NCI-H1417 treated with DMSO at 0.1 percent for 48 hours (cell line): ENCODE measurements at places on chromosomes 6 and 20.

DNA sequence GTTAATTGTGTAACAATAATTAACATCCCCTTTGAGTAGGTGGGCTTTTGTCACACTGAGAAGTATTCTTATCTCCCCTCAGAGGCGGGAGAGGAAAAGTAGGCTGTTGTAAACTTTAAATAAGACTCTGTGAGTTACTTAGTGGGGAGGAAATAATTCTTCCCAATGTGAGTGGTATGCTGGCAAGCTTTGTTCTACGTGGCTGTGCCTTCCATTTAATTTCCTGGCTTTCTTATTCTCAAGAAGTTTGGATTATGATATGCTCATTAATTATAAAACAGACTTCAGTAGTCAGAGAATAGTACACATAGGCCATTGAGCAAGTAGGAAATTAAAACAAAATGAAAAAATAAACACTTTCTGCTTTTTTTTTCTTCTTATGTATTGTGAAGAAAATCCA, 19.1 kb downstream of the ADGRB3 start:
- DNase-seq, result no peak

DNA sequence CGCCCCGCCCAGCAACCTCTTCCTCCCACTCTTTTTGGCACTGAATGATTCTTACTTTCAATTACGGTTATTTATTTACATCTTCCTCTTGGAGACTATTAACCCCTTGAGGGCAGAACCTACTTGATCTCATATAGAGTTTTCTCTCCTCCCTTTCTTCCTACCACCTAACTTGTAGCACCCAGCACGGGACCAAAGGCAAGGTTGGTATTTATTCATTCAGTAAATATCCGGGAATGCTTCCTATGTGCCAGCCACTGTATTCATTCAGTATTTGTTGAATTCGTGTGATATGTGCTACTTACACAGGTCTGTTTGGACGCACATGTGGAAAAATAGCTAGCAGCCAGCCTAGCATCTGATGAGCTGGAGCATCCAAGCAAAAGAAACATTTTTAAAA, 1.3 kb upstream of the CNKSR3 start:
- DNase-seq, result no peak

DNA sequence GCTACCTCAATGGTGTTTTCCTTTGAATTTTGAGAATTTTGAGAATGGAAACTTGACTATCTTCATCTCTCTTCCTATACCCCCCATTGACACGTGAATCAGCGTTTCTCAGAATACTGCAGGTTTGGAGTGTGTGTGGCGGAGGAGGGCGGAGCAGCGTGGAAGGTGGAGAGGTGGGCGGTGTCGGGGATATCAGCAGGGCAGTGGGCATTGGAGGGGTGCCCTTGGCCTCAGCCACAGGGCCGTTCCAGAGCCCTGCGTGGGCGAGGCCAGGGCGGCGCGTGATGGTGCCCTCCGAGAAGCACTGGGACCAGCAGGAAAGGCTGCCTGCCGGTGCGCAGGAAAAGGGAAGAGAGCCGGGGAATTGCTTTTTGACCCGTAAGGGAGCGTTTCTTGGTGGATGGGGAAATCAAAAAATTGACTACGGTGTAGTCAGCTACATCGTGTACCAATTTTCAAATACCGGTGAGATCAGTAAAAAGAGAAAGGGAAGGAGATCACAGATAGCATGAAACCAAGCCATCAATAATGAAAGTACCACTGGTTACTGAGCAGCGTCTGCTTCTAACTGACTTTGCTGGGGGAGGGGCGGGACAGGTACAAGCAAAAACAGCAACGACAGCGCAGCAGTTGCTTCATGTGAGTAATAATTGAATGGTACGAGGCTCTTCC, 82.7 kb upstream of the DUSP22 start:
- DNase-seq, result no peak

- DNase-seq, result no peak
Observed at GRCh38 chr20:2759143-2759542, 41.3 kb downstream of the CPXM1 start.

DNA sequence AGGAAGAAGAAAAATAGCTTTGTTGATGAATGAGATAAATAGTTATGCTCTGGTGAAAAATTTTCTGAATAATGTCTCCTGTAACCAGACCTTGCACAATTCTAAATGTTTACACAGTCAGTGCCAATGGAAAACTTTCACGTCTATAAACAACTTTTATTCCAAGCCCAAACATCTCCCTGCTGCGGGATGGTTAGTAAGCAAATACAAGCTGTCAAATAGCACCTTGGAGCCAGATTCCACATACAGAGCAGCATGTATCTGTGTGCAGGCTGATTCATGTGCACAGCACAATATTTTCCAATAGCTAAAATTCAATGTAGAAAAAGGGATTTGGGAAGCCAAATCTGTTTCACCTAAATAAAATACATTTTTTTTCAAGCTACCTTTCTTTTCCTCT, 813.3 kb downstream of the HACE1 start:
- no peak for DNase-seq

- DNase-seq, result no peak
Observed at GRCh38 chr20:37111926-37112455, 16.2 kb upstream of the RBL1 start.

- no peak for DNase-seq
Observed at GRCh38 chr6:128438393-128438792, 82.0 kb downstream of the PTPRK start.

DNA sequence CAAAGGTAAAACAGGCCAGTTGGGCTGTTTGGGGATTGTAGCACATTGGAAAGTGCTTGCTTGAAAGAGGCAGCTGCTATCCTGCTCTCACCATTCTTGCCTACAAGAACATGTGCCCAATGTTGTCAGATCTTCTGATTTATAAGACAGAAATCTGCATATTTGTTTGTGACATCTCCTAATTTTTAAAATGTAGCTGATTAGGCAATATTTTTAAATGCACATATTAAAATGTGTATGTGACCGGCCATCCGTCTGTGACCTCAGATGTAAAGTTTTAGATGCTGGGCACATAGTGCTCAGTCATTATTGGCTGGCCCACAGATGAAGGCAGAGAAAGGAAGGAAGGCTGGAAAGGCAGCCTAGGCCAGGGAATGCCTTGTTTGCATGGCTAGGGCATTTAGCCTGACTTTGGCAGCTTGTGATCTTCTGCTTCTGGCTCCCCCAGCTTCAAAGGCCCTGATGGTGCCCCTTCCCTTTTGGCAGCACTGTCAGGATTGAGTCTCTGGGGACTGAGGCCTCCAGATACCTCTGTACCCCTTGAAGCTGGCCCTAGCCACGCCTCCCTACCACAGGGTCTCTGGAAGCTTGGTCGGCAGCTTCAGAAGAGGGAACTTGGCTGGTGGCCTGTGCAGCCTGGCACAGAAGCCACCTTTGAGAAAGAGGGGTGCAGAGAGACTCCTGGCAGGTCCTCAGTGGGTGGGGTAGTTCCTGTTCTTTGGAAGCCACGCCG, 6.4 kb downstream of the SNPH start:
- DNase-seq, result no peak

DNA sequence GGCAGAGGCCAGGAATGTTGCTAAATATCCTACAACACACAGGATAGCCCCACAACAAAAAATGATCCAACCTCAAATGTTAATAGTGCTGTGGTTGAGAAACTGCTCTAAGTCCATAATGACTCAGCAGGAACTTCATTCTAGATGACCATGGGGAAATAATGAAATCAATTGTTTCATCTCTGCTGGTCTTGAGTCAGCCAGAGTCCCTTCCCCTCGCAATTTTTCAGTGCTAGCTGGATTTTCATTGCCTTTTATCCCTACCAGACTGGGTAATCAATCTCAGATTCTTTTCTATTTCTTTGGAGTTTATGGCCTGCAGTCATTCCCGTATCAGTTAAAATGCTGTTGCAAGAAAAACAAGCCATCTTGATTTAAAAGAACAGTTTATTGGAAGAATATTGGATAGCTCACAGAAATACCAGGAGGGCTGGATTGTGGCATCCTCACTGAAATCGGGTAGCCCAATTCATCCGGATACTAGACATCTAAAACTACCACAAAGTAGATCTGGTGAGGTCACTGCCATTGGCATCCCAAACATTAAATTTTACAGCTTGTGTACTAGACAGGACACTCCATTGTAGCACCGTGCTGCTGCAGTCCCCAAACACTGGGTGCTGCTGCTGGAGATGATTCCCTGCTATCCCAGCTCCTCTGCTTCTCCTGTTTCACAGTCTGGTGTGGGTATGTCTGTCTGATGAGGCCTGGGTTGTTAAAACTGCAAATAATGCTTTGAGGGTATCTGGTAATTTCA, 30.3 kb upstream of the POPDC3 start:
- no peak for DNase-seq

DNA sequence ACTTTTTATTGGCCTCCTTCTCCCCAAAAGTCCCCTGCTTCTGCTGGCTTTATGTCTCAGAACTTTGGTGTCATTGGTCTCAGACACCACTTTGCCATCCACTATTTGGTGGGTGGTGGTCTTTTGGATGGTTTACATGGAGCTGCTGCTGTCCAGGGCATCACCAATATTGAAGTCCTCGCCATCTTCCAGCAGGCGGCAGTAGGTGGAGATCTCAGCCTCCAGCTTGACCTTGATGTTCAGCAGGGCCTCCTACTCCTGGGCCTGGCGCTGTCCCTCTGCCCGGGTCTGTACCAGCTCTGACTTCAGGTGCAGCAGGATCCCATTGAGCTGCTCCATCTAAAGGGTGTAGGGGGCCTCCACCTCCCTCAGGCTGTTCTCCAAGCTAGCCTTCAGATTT, 148.4 kb upstream of the FOXA2 start:
- no peak for DNase-seq

DNA sequence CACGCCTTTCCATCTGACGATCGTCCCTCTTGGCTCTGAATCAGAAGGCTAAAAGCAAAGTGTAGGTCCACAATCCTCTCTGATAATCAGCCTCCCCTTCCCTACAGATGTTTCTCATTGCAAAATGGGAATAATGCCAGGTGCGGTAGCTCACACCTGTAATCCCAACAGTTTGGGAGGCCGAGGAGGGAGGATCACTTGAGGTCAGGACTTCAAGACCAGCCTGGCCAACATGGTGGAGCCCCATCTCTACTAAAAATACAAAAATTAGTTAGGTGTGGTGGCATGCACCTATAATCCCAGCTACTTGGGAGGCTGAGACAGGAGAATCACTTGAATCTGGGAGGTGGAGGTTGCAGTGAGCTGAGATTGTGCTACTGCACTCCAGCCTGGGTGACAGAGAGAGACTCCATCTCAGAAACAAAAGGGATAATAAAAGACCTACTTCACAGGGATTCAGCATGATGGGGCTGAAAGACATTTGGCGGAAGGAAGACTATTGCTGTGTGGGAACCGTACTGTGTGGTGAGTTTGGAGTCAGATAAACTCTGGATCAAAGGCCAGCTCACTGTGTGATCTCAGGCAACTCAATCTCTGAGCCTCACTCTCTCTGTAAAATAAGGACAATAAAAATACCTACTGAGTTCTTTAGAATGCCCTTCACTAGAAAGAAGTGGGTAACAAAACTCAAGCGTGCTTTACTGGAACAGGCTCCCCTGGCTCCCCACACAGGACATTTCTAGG, 15.9 kb upstream of the SLC9A8 start:
- DNase-seq, result no peak

DNA sequence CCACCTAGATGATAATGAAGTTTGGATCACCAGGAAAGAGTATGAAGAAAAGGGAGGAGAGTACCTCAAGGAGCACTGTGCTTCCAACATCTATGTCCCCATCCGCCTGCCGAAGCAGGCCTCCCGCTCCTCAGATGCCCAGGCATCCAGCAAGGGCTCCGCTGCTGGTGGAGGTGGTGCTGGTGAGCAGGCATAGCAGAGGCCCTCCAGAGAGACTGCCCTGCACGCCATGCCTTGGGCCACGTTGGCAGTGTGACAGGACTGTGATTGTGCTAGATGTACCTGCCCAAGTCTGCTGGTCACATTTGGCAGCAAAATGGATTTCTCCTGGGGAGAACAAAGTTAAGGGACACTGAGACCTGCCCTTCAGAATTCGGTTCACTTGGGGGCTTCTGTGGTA, 23.4 kb downstream of the ACTR5 start:
- DNase-seq, result no peak

DNA sequence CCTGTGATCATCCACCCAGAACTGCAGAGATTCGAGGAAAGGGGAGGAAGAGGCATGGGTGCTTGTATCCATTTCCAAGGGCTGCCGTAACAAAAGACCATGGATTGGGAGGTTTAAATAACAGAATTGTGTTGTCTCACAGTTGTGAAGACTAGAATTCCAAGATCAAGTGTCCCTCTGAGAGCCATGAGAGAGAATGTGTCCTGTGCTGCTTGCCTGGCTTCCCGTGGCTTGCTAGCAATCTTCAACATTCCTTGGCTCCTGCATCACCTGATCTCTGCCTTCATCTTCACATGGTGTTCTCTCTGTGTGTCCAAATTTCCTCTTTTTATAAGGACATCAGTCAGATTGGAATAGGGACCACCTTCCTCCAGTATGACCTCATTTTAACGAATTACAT, 69.8 kb downstream of the CDC40 start:
- DNase-seq, result no peak

- DNase-seq, result no peak
Observed at GRCh38 chr6:4670824-4671409, 105.3 kb upstream of the CDYL start.

DNA sequence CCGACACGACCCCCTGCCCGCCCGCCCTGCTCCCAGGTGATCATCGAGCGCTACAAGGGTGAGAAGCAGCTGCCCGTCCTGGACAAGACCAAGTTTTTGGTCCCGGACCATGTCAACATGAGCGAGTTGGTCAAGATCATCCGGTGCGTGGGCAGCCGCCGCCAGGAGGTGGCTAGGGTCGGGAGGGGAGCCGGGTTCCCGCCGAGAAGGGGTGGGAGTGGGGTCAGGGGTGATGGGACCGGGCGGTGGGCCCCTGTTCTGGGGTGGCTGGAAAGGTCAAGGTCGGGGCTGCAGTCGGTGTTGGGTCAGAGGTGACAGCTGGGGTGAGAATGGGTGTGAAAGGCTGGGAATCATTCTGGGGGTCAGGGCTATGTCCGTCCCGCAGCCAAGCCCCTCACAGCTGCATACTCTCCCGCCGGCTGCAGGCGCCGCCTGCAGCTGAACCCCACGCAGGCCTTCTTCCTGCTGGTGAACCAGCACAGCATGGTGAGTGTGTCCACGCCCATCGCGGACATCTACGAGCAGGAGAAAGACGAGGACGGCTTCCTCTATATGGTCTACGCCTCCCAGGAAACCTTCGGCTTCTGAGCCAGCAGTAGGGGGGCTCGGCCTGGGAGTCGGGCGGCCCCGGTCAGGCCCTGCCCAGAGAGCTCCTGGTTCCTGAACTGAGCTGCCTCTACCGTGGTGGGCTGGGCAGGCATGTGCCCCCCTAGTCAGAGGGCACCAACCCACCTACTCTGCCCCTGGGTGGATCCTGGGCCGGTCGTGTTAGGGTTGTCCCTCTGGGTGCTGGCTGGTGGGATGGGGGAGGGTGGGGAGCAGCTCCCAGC, 1.0 kb downstream of the MAP1LC3A start:
- DNase-seq, result no peak

DNA sequence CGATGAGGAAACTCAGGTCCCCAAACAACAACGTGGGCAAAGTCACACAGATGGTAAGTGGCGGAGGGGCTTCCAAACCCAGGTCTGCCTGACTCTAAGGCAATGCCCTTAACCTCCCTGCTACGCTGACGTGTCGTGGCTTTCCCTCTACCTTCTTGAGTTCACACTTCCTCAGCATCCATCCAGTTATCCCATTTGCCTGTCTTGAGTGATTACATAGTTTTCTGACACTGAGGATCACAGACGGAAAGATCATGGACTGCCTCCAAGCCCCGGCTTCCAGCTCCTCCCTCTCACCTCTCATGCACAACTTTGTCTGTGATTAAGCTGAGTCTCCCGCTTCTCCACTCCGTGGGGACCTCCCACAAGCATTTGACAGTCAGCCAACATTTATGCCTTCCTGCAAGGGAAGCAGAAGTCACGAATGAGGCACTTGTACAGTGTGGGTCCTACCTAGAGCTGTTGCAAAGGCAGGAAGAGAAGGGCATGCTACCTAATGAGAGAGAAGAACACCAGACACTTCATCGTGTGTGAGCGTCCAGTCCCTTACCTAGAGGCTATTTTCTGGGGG, 33.8 kb downstream of the TBC1D7 start:
- DNase-seq, result no peak
